ENCODE measurements at places on chromosomes 3 and 15.

DNA sequence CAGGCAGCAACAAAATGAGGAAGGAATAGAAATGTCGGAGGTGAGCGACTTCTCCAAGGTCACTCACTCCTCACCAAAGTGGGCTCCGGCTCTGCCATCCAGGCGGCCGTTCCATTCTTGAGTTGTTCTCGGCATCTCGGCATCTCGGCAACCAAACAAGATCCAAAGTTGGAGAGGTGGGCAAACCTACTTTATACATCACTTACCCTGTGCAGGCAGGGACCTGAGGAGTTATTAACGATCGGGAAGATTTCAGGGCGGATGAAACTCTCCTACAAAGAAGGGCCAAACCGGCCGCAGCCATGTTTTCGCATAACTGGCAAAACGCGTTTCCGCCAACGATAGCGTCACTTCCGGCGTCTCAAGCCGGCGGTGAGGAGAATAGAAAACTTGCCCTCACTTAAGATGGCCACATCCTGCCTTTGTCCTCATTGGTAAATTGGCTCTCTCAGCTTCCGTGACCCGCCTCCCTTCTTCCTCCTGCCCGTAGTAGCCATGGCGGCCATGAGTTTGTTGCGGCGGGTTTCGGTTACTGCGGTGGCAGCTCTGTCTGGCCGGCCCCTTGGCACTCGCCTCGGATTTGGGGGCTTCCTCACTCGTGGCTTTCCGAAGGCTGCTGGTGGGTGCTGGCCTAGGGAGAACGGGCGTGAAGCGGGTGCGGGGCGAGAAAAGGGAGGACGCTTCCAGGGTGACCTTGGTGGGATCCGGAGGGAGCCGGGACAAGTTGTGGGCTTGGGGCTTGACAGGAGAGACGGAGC lies at the start of the genes MRPL47 and NDUFB5:
Gene MRPL47 (minus strand): TSS at position 318 of the 758 bp plus-strand sequence. CDS start 14 bp downstream, at position 304.
Gene NDUFB5 (plus strand): TSS at position 474 of the 758 bp plus-strand sequence. CDS start 22 bp downstream, at position 496.
- peak; percentile 93 for DNase-seq

DNA sequence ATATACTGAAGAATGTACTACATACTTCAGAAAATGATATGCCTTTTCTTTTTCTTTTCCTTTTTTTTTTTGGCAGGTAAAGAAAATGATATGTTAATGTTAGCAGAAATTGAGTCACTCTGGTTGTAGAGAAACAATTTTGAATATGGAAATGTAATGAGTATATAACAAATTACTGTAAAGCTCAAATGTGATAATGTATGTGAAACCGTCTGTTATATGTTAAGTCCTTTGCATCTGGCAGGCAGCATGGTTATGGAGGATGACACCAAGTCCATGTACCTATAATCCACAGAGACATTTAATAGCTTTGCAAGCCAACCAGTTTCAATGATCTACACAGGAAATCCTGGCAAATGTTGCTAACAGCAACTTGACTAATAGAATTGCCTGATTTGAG lies 58.4 kb downstream of the HACD2 start:
- DNase-seq, result no peak

- DNase-seq, result no peak
These were observed 1.0 kb downstream of the EOMES start for GRCh38 chr3:27720899-27721716.

DNA sequence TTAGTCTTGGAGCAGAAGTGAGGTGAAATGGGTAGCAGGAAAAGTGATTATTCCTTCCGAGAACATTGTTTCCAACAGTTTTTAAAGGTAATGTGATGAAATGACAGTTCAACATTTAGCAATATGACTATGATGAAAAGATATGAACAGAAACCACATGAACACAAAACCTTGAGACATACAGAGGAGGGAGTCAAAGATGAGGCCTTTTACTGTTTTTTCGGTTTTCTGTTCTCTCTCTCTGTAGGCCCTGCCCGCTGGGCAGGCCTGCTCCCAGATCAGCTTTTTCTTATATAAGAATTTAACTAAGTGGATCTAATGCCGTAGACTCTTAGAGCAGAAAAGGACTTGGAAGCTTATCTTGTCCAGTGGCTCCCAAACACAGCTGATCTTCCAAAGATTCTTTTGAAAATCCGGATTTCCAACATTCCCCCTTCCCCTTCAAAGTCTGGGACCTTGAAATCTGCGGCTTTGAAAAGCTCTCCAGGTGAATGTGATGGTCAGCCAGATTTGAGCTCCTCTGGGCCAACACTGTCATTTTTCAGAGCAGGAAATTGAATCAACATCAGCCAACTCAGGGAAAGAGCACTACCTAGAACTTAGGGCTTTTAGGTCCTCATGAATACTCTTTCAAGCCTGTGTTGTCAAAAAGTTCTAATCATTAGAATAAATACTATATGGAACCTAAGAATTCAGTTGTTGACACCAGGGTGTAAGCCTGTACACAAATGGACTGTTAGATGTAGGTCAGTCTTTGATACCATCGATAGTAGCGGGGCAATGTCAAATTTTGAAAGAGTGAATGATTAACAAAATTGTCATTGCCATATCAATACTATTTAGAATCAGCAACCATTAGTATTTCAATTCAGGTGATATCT lies 372.7 kb downstream of the SHQ1 start:
- no peak for DNase-seq

- DNase-seq, result no peak
These were observed 10.6 kb downstream of the ARPP19 start for GRCh38 chr15:52558196-52558595.

GRCh38 chr3:127990051-127990450 lies 62.2 kb upstream of the SEC61A1 start:
- no peak for DNase-seq

DNA sequence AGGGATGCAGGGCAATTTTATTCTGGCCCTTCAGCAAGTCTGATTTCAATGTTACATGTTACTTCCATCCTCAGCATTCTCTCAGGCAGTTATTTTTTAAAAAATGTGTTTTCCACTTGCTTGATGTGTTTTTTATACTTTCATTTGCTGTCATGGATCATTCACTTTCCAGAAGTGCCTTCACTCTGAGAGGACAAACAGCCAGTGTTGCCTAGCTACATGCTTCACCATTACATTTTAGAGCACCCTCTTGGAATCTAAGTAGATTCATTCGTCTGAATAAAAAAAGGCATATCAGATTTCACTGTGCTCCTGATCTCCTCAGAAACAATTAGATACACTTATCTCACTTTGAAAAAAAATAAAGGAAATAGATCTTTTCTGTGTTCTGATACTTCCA lies 93.6 kb upstream of the POU1F1 start:
- DNase-seq, result no peak

DNA sequence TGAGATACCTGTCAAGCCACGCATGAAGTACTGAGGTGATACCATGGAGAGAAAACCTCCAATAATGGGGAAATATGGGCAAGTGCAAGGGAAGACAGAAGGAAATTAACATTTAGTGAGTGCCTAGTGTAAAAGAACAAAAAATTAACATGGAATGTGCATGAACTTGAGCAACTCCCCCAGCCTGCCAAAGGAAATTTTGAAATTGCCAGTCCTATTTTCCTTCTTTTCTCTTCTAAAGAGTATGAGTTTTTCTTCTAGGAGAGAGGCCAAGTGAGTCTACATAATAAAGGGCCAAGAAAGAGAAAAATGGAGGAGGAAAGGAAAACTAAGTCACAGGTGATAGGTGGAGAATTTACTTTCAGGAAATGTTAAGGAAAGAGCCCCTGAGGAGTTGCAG lies 602.4 kb upstream of the MDFIC2 start:
- no peak for DNase-seq

GRCh38 chr3:55888282-55888885 lies 401.3 kb upstream of the WNT5A start:
- no peak for DNase-seq

GRCh38 chr3:150733936-150734794 lies 28.8 kb downstream of the SIAH2 start:
- DNase-seq, result no peak

DNA sequence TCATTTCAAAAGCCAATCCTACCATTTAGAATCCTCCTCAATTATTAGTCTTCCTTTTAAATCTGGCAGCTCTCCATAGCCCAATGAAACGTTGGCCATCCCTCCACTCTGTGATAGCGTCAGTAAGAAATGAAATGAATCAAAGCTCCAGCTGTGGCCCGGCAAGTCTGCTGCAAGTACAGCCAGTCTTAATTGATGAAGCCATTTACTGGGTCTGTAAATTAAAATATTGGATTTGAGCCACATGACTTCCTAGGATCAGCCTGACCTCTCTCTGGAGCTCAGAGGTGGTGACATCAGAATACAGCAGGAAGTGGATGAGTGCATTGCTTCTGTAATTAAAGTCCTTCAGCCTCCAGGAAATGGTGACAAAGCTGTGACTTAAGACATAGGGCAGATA lies 347.0 kb upstream of the LMCD1 start:
- DNase-seq, result no peak

DNA sequence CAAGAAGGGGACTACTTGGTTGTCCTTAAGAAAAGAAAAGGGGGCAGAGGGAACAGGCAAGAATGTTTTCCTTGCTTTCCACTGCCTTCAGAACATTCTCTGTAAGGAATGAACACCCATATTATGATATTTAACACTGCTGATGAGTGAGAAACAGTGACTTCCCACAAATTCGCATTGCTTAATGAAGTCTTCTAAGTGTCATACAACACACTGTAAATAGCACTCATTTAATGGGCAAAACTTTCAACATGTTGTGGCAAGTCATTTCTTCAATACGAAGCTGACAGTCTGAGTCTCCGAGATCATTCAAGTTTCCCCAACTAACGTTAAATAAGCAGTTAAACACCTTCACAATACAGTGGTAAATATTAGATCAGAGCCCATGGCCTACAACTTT lies 464.4 kb downstream of the SHQ1 start:
- no peak for DNase-seq

- no peak for DNase-seq
These were observed 574 bp upstream of the SLC25A36 start for GRCh38 chr3:140941090-140941433.

DNA sequence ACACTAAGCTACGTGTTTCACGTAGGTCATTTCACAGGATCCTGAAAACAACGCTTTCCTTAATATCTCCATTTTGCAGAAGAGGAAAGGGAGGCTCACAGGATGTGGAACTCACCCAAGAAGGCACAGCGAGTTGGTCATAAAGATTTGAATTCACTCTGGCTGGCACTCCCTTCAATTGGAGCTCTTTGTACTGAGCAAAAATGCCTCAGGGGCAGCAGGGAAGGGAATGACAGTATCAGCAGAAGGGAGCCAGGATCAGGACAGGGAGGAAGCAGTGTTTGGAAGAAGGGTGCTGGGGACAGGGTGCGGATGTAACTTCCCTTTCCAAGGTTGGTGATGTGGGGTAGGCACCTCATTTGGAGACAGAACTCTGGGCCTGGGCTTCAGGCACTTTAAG lies 1.1 kb upstream of the ST6GAL1 start:
- no peak for DNase-seq

DNA sequence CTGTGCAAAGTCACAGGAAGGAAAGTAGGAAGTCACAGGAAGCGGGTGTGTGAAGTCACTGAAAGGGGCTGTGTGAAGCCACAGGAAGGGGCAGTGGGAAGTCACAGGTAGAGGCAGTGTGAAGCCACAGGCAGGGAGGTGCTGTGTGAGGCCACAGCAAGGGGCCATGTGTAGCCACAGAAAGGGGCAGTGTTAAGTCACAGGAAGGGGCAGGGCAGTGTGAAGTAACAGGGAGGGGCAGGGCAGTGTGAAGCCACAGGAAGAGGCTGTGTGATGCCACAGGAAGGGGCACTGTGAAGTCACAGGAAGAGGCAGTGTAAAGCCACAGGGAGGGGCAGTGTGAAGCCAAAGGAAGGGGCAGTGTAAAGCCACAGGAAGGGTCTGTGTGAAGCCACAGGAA lies 36.5 kb downstream of the GASK1A start:
- DNase-seq, result no peak

DNA sequence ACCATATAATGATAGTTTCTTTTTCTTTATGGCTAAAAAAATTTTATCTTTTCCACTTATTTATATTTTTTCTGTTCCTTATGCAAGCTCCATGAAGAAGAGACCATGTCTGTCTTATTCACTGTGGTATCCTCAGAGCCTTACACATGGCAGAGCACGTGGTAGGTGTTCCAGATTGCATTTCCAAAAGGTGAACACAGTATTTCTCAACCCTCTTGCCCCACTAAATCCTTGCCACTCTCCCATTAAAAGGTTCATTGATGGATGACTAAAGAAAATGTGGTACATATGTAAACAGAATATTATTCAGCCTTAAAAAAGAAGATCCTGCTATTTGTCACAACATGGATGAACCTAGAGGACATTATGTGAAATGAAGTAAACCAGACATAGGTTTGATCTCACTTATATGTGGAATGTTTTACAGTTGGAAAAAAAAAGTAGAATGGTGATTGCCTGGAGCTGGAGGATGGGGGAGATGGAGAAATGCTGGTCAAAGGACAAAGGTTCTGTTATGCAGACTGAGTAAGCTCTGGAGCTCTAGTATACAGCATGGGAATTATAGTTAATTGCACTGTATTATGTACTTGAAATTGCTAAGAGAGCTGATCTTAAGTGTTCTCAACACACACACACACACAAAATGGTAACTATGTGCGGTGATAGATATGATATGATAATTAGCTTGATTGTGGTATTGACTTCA lies 266.7 kb downstream of the CNTN3 start:
- no peak for DNase-seq

DNA sequence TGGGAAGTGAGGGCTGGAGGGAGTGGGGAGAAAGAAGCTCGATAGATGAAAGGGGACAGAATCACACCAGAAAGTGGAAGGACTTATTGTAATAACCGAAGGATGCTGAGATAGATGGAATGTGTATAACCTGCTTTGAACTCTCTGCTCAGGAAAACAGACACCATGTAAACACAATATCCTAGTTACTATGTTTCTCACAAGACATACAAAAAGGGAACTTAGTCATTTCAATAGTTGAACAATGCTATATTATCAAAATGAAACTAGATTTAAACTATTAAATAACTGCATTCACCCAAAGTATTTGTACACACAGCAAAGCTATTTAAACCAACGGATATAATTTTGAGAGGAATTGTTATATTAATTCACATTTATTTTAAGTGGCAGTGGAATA lies 108.3 kb upstream of the GADL1 start:
- no peak for DNase-seq

- no peak for DNase-seq
These were observed 11.9 kb downstream of the MKRN2 start for GRCh38 chr3:12568747-12569146.

DNA sequence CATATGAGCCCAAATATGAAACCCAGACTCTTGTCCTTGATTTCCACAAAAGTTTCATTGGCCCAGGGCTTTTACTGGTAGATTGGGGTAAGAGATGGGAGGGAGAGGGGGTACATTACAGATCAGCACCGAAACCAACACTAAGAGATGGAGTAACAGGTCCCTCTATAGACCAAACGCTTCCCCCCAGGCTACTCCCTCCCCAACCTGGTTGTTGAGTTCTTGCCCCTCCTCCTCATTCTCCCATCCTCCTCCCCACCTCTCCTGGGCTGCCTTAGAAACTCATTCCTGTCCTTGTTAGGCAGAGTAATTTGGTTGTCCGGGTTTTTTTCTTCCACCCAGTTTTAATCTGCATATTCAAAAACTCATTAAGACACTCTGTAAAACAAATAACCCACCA lies 74.1 kb downstream of the MESD start:
- DNase-seq, result no peak

Data from chondrocyte (in vitro differentiated cells).